Fibroblast of skin of right biceps (primary cell): ENCODE measurements at places on chromosomes 5 and 9.

GRCh38 chr5:175595905-175596304 is 62.0 kb upstream of the HRH2 start:
- no peak for DNase-seq

GRCh38 chr9:132069046-132069898 is 10.4 kb downstream of the MED27 start:
- DNase-seq, result peak; percentile 83

- DNase-seq, result peak; percentile 50
These were observed 1.4 kb downstream of the ADAMTS12 start for GRCh38 chr5:33890131-33891032.

DNA sequence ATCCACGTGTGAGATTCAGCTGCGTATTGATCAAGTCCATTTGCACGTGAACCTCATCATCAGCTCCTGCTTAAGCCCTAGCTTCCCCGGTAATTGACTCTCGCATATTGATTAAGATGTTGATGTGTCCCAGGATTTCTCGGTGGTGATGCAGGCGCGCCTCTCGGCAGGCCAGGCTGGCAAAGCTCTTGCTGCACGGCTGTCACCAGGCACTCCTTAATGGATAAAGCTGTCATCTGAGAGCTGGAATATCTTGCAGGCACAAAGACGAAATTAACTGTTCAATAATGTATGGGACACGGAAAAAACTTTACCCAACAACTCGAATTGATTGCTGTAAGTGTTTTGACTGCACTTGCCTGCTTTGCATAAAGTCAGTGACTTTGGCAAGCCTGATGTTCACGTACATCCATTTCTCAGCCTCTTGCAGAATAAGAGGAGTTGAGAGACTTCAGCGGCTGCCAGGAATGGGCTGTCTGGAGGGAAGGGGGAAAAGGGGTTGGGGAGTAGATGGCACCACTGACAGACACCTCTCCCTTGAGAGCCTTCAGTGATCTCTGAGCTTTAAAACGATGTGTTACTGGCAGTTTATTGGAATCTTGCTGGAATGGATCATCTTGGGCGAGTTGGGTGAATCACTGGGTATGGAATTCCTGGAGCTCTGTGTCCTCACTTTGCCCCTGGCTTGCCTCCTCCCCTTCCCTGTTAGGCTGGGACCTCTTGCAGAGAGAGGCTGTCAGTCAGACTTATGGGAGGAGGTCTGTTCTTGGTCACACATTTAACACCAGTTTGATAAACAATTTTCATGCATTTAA is 650.3 kb downstream of the CCDC171 start:
- peak; percentile 98 for DNase-seq

DNA sequence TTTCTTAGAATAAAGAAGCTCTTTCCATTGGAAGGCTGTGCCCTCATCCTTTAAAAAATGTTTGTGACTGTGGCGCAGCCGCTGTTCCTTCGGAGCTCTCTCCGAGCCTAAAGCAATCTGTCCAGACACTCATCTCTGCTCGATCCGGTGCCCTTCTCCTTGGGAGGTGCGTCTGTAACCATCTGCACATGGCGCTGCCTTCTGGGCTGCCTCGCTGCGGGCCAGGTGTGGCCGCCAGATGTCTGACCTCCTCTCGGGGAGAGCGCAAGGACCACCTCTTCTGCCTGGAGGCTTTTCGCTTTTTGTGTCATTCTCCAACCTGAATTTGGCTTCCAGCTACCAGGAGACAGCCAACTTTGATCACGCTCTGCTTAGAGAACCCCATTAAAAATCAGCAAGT is 153.4 kb upstream of the PTCH1 start:
- no peak for DNase-seq

- no peak for DNase-seq
These were observed 74.7 kb upstream of the ANKRD55 start for GRCh38 chr5:56307714-56308333.

DNA sequence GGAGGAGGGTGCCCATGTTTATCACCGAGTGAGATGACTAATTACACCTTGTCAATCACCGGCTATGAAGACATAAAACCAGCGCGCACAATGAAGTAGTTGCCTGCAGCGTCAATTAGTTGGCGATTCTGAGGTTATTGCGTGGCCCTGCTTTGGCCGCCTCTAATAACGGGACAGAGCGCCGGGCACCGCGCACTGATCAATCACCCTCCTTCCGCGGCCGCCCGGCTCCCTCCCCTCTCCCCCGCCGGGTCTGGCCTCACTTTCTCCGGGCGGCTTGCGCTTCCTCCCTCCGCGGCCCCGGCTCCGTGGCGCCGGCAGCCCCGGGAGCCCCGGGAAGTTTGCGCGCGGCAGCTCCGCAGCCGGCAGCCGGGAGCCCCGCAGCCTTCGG is 3.3 kb upstream of the LHX2 start:
- no peak for DNase-seq

- peak; percentile 69 for DNase-seq
These were observed 2.1 kb upstream of the ALDH7A1 start for GRCh38 chr5:126597156-126597555.

DNA sequence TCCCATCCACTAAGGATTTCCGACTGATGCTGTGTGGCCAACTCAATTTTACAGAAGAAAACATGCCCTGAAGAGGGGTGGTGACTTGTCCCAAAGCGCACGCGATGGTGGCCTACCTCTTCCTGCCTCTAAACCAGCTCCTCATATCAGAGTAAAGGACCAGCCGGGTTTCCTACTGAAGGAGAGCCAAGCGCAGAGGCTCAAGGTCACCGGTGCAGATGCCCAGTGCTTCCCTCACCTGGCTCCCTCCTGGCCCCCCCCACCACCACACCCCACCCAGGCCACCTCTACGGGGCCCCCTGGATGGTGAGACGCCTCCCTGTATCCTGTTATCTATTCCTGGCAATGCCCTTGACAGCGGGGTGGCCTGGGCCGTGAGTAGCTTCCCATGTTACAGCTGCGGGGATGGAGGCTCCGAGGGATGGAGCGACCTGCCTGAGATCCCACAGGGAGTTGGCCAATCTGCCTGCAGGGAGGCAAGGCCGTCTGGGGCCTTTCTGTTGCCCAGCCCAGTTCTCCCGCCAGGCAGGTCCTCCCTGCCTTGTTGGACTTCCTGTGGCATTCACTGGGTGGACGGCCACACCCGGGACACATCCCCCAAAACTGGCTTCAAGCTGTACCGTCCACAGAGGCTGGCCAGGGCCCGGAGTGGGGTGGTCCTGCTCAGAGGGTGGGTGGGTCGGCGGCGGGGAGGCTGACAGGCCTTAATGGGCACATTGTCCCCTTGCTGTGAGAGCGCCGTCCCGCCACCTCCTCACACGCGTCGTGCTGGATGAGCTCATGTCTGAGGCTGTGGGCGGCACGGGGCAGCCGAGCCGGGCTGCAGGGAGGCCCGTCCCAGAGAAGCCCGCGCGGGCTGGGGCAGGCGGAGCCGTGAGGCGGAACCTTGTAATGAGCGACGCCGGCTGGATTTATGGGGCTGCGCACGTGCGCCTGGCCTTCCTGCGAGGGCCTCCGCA is 72.5 kb downstream of the MACROH2A1 start:
- no peak for DNase-seq

DNA sequence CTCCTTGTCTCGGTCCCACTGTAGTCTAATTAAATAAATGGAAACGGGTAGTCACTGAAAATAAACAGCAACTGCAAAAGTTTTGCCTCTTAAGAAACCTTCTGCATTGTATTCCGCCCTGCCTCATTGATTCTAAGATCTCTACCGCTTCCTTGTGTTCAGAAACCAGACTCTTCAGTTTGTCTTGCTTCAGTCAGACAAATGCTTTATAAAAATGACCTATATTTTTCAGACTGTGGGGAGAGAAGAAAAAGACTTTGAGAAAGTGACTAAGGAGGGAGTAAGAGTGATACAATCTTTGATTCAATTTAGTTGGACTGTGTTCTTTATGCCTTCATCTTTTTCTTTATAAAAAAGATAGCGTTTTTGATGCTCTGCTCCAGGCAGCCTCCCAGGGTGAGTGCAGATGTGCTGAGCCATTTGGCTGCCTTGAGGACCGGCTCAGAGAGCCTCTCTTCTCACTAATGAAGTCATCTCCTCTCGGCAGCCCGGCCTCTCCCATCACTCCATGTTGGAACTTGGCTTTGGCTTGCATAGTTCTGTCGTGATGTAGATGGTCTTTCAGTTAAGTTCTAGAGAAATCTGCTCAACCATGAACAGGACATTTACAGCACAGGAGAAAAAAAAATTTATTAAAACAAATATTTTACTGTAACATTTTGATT is 4.0 kb upstream of the VCAN start:
- peak; percentile 71 for DNase-seq

GRCh38 chr9:87750726-87751125 is 24.8 kb downstream of the CTSL start:
- no peak for DNase-seq

DNA sequence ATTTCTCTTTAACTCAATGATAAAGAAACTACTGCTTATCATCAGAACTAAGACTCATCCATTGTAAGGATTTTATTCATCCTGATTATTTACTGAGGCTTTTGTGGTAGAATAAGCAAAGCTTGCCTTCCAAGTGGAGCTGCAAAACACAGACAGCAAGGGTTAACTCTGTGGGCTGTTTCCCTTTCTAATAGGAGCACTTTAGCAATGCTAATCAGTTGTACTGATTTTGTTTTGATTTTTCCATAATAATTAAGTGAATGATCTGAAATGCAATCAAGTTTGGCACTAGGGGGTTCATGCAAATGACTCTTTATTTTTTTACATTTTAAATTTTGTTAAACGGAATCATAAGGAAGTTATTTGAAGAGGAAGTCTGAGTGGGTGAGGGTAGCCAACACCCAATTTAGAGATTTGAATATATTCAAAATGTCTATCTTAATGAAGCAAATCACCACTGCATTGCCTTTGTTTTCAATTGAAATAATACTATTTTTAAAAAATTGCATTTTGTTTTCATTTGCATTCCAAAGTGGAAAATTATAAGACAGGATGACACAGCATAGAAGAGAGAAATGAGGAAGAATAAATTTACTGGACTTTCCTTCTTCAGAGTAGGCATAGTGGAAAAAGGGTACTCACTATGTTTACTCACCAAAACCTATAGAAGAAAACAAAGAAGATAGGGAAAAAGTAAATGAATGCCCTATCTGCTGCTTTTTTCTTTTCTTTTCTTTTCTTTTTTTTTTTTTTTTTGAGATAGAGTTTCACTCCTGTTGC is 36.6 kb downstream of the MEGF10 start:
- no peak for DNase-seq

- DNase-seq, result no peak
These were observed 3.6 kb downstream of the ITGA1 start for GRCh38 chr5:52791366-52791765.

GRCh38 chr9:96655198-96655851 is at the start of gene PRXL2C:
Gene PRXL2C (minus strand): TSS chr9:96655317. CDS start chr9:96655281, 36 bp downstream.
- peak; percentile 51 for DNase-seq

DNA sequence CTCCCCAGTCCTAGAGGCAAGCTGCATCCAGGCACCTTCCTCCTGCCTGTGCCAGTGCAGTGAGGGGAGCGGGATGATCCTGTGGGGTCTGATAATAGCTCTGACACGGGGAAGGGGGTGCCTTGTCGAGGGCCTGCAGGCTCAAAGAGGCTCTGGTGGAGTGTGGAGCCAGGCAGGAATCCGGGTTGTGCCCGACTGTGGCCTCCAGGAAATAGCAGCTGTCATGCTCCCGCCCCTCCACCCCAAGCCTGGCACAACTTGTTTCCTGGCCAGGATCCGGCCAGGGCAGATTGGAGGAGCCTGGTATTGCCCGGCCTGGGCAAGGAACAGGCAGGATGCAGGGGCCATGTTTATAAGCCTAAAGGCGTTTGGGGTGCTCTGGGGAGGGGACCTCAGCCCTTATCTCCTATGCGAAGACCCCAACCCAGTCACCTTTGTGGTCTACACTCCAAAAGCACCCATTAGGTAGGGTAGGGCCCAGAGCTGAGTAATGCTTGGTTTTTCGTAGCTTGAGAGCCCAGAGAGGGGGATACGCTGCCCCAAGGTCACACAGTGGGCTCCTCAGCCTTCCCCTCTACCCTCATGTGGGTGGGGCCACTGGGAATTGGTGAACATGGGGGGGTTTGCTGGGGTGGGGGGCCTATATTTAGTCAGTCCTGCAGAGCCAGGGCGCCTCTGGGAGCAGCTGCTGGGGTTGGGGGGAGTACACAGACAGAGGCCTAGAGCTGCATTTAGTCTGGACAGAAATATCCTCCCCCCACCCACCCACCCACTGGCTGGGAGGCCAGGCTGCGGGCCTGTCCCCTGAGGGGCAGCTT is 12.2 kb downstream of the CXXC5 start:
- no peak for DNase-seq

DNA sequence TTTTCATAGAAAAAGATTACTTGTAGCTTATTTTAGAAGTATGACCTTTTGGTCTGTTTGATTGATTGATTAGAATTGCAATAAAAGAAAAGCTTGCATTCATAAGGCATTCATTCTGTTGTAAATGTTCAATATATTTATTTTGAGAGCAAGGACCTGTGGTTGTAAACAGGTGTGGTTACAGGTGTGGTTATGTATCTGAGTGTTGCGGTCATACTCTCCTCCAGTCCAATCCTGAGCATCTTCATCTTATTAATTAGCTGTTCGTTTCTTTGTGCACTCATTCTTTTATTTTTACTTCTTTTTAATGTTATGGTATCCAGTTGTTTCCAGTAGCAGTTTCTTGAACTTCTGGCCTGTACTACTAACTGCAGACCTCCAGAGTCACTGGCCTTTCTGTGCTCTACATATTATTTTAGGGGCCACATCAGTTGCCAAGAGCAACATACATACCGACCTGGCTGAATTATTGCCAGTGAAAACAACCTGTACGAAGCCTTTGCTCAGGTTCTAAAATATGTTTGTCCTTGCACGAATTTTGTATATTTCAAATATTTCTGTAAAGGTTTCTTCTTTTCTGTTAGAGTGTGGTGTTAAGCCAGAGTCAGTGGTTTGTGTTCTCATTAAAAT is 128.7 kb downstream of the CDC42SE2 start:
- no peak for DNase-seq

DNA sequence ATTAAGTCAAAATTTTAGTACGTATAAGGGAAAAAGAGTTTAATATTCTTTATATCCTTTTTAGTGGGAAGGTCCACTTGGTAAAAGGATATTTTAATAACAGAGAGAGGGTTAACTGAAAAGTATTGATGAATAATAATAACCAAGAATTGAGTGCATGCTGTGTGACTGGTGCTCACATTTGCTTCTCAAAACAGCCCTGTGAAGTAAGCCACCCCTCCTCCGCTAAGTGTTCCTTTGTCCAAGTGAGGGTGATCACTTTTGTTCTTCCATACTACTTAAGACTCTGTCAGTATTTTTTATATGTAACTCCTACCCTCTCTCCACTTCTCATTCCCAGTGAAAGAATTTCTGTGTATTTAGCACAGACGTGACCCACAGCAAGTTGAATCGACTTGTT is 51.5 kb downstream of the SLC44A1 start:
- DNase-seq, result no peak

GRCh38 chr5:3303777-3304176 is 291.9 kb upstream of the IRX1 start:
- peak; percentile 82 for DNase-seq
